Motor neuron (in vitro differentiated cells): ENCODE measurements at places on chromosomes 16 and 17. TPM values are rescaled to one million over a fixed set of nuclear protein-coding genes. Genes with fewer than 3 reads are reported as not detected.
A peak's percentile ranks its signal among the peaks of the same experiment; 100 is the strongest.

Gene INPP5K
- total RNA-seq = 22.6 and 28.7 TPM in 2 replicates

DNA sequence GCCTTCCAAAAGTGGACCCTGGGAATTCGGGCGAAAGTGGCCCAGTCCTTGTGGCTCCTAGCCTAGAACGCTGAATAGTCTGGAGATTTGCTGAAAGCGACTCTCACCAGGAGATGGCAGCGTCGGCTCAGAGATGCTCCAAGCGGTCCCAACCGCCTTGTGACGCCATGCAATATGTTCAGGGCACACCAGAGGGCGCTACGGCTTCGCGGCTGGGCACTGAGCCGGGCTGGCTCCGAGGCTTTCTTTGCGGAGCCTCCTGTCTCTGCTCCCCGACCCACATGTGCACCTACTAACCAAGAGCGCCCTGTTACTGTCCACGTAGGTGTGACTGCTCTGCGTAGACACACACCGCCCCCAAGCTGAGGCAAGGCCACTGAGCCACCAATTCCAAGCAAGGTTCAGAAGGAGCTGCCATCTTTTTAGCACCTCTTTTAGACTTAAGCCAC lies 36.9 kb downstream of the SYCE1L start:
- ATAC-seq = peak; percentile 99

DNA sequence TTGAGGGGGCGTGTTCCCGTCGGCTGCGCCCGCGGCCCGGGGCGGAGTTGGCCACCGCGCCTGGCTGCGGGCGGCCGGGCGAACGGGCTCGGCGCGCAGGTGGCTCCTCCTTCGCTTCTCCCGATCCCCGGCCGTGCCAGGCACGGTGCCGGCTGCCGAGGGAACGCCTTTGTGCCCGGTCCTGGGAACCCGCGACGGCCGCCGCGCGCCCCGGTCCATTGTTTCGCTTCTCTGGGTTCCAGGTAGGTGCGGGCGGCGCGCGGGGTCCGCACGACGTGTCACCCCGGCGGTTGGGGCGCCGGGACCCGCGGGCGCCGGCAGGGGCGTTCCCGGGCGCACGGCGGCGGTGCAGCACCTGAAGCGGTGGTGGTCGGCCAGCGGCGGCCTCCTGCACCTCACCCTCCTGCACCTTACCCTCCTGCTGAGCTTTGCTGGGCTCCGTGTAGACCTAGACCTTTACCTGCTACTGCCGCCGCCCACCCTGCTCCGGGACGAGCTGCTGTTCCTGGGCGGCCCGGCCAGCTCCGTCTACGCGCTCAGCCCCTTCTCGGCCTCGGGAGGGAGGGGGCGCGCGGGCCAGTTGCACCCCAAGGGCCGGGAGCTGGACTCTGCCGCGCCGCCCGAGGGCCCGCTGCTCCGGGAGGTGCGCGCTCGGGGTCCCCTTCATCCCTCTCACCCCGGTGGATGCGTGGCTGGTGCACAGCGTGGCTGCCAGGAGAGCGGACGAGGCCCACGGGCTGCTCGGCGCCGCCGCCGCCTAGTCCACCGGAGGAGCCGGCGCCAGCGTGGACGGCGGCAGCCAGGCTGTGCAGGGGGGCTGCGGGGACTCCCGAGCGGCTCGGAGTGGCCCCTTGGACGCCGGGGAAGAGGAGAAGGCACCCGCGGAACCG lies 99.9 kb downstream of the EFCAB13 start:
- ATAC-seq = no peak

GRCh38 chr17:42313773-42314566 lies 25.7 kb downstream of the STAT5A start:
- no peak for ATAC-seq

GRCh38 chr16:29898135-29898803 lies 1.1 kb downstream of the SEZ6L2 start:
- ATAC-seq = no peak
